Suprapubic skin (tissue), 4 donors: ENCODE measurements at places on chromosomes 16 and 17.

- DNase-seq, result peak; percentile 80
These were observed 189.4 kb upstream of the CDH8 start for GRCh38 chr16:62225675-62226074.

GRCh38 chr16:54398986-54399385 lies 112.4 kb upstream of the IRX3 start:
- DNase-seq, result no peak

DNA sequence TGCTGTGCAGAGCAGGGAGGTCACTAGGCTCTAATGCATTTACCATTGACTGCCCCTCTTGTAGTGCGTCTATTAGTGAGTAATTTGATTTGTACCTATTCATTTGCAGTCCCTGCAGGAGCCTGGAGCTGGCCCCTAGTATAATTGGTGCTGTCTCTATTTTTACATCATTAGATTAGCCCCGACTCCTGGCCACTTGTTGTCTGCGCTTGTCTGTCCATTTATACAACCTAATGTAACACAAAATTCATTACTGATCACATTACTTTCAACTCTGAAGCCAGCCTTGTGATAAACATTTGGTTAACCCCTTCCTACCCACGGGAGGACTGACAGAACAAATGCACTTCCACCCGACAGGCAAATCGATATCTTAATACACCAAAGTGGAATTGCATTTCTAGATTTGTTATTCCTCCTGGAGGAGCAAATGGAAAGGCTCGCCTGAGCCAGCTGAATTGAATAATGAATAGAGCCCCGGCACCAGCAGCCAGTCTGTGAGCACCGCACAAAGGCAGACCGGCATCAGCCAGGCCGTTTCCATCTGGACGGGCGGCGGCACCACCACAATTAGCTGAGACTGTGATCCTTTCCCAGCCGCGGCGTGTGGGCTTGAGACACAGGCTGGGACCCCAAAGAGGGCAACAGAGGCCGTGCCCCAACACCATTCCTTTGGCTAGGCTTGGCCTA lies 18.7 kb upstream of the TBX2 start:
- DNase-seq, result no peak

GRCh38 chr16:79801646-79802045 lies 201.1 kb upstream of the MAF start:
- no peak for DNase-seq

DNA sequence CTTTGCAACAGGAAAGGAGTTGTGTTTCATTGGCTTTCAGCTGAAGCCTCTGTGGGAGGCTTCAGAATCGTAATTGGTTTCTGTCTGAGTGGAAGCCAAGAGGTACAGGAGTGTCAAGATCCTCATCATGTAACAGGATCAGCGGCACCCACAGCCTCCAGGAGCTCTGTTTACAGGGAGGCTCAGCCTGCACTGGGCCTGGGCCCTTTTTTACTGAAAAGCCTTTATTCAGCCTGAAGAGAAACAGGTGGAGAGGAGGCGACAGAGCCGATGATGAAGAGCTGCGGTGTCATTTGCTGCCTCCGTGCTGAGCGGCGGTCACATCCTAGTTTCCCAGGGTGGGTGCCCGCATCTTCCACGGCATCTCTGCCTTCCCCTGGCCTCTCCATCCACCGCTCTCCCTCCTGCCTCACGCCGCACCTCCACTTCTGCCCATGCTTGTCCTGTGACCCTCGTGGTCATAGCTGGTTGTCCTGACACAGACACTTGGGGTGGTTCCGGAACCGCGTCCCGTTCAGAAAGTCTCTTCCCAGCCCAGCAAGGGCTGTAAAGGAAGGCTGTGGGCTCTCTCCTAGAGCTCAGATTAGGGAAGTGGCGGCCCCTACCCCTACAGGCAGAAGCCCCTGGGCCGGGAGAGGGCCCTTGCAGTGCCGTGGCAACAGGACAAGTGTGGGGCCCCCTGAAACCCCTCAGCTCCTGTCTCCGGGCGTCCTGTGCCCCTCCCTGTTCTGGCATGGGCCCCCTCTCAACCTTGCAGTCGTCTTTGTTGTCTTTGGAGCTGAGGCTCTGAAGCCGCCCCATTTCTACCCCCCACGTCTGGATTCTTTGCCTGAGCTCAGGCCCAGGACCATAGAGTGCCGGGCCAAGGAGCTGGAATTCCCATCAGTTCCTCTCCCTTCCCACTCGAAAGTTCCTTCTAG lies 53.9 kb upstream of the CHMP6 start:
- no peak for DNase-seq

DNA sequence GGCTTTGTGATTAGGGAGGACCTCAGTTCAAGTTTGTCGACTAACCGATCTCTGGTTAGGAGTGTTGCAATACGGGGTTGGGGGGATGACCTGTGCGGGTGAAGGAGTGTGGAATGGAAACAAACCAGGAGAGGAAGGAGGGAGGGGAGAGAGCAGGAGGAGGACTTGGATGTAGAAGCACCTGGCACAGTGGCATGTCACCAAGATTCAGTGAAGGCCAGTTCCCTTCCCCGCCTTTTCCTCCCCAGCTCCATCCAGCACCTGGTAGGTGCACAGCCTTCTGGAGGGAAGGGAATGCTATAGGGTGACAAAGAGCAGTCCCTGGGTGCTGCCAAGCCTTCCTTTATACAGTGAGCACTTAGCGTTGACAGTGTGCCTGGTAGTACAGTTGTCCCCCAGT lies 107.4 kb upstream of the CRHR1 start:
- no peak for DNase-seq

DNA sequence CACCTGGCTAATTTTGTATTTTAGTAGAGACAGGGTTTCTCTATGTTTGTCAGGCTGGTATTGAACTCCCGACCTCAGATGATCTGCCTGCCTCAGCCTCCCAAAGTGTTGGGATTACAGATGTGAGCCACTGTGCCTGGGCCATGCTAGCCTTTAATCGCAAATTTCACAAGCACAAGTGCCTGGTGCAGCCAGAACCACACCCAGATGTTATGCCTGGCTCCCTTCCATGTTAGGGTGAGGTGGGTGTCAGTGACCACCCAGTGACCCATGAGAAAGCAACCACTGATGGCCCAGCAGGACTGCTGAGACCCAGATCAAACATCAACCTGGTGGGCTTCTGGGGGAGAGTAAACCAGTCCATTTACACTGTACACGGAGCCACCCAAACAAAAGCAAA lies 241.9 kb downstream of the CDH11 start:
- DNase-seq, result no peak

GRCh38 chr16:352547-353403 lies at the start of gene AXIN1:
TSS of gene AXIN1 (minus strand) at chr16:352723. CDS start at chr16:347025, 5,698 bp downstream.
- peak; percentile 100 for DNase-seq

- DNase-seq, result no peak
These were observed 3.9 kb downstream of the SPNS2 start for GRCh38 chr17:4502466-4503154.

- DNase-seq, result no peak
These were observed 8.7 kb downstream of the ABI3 start for GRCh38 chr17:49218941-49219913.

GRCh38 chr16:5560084-5560483 lies 462.5 kb upstream of the EEF2KMT start:
- no peak for DNase-seq

GRCh38 chr17:47707884-47708283 lies 13.9 kb downstream of the TBKBP1 start:
- DNase-seq, result no peak
